Glomerular endothelial cell (primary cell): ENCODE measurements at places on chromosomes 16 and 17. TPM values are rescaled to one million over a fixed set of nuclear protein-coding genes. Genes with fewer than 3 reads are reported as not detected.

Gene SDK2
- 0.18 and 1.4 TPM in 2 replicates for total RNA-seq

Gene UNC13D
- 1.1 and 1.6 TPM in 2 replicates for total RNA-seq

Gene CNGB1
- total RNA-seq = not detected in 2 replicates

Gene ANKRD40CL
- total RNA-seq = not detected in 2 replicates

Gene CRHR1
- total RNA-seq = not detected in 2 replicates

Gene UNC119
- 38.0 and 40.0 TPM in 2 replicates for total RNA-seq

Gene NECAB2
- not detected in 2 replicates for total RNA-seq

Gene IQCK
- total RNA-seq = 36.1 and 52.3 TPM in 2 replicates

Gene CHST4
- not detected in 2 replicates for total RNA-seq

Gene ITGAL
- total RNA-seq = not detected in 2 replicates

Gene PLLP
- 3.5 and 15.9 TPM in 2 replicates for total RNA-seq

Gene INCA1
- total RNA-seq = 0.39 and 0.76 TPM in 2 replicates

Gene CDK3
- total RNA-seq = 1.7 and 3.3 TPM in 2 replicates

Gene TBC1D3B
- total RNA-seq = 0.39 and 1.3 TPM in 2 replicates

Gene ACSM5
- total RNA-seq = 0.24 TPM in 1 of 2 replicates, not detected in the other
